SK-MEL-5 (cell line): ENCODE measurements at places on chromosomes 7 and 10. TPM values are rescaled to one million over a fixed set of nuclear protein-coding genes. Genes with fewer than 3 reads are reported as not detected.

- peak; percentile 9 for DNase-seq
These were observed 9.3 kb downstream of the CROT start for GRCh38 chr7:87354749-87355148.

DNA sequence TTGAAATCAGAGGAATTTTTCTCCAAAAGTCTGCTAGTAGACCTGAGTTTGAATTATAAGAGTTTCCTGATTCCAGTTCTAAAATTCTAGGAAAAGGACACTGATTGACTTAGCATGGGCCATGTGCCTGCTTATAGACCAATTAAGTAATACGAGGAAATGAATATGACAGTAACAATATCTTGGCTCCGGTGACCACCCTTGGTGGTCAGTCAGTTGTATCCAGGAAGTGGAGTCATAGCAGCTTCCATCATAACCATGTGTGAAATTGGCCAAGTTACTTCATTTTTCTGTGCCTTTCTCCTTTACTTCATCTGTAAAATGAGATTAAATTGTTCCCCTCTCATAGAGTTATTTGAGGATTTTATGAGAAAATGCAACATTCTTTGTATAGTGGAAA is 66.9 kb downstream of the MTPAP start:
- DNase-seq: no peak

- DNase-seq: no peak
These were observed 162.5 kb downstream of the SNX10 start for GRCh38 chr7:26454180-26454579.

- DNase-seq: peak; percentile 39
These were observed 129.2 kb upstream of the FEZF1 start for GRCh38 chr7:122433765-122434164.

The AS3MT gene
- 0.13 and 0.21 TPM in 2 replicates for total RNA-seq

The MYOZ1 gene
- total RNA-seq: 0.21 TPM in 1 of 2 replicates, not detected in the other

The CLEC2L gene
- not detected in 2 replicates for total RNA-seq
